Nucleus accumbens (tissue), 56 donors: ENCODE measurements at places on chromosomes 5 and 9.

DNA sequence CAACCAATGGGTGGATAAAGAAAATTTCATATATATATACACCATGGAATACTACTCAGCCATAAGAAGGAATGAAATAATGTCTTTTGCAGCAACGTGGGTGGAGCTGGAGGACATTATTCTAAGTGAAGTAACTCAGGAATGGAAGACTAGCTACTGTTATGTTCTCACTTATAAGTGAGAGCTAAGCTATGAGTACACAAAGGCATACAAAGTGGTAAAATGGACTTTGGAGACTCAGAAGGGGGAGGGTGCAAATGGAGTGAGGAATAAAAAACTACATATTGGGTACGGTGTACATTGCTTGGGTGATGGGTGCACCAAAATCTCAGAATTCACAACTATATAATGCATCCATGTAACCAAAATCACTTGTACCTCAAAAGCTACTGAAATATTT is 67.2 kb upstream of the RUSC2 start:
- DNase-seq = no peak

- no peak for DNase-seq
Observed at GRCh38 chr5:79014631-79015030, 29.5 kb upstream of the ARSB start.

DNA sequence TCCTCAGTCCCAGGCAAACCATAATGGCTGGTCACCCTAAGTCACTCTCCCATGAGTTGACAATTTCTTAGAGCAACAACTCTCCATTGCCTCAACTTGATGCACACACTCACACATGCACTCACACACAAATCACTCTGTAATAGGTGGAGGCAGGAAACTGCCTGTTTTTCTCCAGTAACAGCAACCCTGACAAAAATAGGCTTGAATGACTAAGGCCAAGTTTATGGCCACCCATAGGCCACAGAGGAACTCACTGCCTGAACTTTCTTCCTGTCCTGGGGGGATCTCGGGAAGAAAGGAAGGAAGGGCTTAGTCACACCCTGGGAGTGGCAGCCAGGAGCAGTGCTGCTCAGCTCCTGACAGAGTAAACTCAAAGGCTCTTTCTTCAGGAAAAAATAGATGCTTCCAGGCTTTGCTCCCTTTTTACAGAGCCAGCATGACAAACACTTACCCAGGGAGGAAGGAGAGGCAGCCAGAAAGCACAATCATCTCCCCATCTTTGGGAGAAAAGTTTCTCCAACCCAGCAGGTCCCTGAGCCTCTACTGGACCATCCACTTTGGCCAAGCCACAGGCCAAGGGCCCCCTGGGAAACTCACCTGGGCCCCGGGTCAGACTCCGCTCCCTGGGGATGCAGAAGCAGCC is 368 bp downstream of the SH3TC2 start:
- no peak for DNase-seq

GRCh38 chr9:78320875-78321496 is 24.1 kb downstream of the PSAT1 start:
- no peak for DNase-seq

DNA sequence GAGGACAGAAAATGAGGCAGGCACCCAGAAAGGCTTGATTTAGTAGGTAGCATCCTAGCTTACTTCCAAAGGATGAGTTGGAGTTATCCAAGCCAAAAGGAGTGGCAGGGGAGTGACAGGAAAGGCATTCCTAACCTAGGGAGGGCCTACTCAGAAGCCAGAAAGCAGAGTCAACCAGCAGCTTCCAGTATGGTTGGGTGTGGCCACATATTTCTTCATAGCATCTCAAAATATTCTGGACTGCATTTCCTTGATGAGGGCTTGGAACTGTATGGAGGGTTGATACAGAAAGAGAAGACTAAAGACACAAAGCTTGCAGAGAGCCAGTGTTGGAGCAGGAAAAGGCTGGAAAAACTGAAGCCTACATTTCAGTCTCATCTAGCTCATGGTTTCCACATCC is 656.8 kb upstream of the DMAC1 start:
- DNase-seq = no peak

DNA sequence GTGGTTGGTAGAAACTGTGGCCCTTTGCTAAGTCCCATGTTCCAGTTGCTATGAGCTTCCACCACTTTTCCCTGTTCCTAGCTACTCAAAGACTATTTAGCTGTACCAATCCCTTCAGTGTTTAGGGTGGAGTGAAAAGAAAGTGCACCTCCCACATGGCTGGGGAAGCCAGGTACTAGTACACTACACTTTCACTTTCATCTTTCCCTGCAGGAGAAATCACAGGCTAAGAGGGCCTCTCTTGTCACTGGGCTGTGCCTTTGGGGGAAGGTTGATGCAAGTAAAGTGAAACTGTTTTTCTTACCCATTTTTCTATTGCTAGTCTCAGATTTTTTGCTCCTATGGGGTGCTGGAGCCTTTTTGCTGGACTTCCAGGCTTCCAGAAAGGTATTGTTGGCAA is 33.5 kb upstream of the CKS2 start:
- no peak for DNase-seq

GRCh38 chr5:125014202-125014601 is 267.8 kb upstream of the ZNF608 start:
- no peak for DNase-seq

DNA sequence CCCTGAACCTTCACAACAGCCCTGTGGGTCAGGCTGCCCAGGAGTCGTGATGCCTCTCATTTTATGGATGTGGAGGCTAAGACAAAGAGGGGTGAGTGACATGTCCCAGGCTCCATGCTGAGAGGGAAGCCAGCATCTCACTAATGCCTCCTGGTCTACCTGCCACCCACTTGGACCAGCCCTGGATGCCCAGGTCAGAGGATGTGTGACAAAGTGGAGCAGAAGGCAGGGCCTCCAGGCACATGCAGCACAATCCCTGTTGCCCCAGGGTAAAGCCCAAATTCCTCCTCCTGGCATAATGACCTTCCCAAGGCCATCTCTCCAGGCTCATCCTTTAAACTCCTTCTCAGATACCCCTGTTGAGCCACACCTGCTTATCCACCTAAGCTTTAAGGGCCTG is 51.4 kb upstream of the XPA start:
- DNase-seq = no peak

GRCh38 chr5:65801352-65801783 is 79.4 kb downstream of the NLN start:
- no peak for DNase-seq

DNA sequence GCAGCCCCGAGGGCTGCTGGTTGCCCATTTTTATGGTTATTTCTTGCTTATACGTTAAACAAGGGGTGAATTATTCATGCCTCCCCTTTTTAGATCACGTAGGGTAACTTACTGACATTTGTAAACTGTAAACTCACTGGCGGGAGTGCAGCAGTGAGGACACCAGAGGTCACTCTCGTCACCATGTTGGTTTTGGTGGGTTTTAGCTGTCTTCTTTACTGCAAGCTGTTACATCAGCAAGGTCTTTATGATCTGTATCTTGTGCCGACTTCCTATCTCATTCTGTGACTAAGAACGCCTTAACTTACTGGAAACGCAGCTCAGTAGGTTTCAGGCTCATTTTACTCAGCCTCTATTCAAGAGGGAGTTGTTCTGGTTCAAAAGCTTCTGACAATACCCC is 155.0 kb upstream of the PRDM9 start:
- no peak for DNase-seq

DNA sequence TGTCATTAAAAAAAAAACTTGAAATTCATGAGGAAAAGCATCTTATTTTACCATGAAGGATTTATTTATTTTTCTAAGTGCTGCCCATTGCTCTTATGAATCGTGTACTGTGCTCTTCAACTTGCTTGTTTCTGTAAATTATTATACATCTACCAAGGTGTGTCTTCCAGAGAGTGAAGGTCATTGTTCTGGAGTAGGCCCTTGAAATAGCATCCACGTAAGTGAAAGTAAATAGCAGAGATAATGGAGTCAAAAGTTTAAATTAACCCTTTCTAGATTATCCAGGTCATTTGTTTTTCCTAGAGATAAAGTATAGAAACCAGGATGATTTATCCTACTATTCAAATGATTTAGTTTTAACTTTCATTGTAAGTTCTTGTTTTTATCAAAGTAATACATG is 473.1 kb downstream of the DIRAS2 start:
- DNase-seq = no peak

GRCh38 chr5:58255386-58255785 is 204.5 kb downstream of the PLK2 start:
- DNase-seq = no peak

- DNase-seq = no peak
Observed at GRCh38 chr9:18596920-18597319, 123.0 kb downstream of the ADAMTSL1 start.

DNA sequence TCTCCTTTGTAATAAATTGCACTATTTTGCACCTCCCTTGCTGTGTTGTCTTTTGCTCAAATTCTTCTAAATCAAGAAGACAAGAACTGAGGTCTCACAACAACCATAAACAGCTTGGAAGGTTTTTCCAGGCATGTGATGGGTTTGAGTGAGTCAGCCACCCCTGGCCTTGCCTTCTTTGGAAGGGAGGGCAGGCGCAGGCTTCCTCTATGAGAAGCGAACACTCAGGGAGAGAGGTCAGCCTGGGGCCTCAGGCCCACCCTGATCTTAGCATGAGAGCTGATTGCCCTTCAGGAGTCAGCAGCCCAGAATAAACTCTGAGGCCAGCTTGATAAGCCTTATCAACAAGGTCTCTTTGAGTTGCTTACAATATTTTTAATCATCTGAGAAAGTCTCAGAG is 31.6 kb downstream of the S1PR3 start:
- no peak for DNase-seq

GRCh38 chr5:106680330-106680729 is 990.4 kb downstream of the EFNA5 start:
- no peak for DNase-seq

GRCh38 chr9:89996773-89997172 is 392.0 kb downstream of the GADD45G start:
- no peak for DNase-seq

GRCh38 chr5:133244242-133244641 is 192.4 kb downstream of the HSPA4 start:
- no peak for DNase-seq

DNA sequence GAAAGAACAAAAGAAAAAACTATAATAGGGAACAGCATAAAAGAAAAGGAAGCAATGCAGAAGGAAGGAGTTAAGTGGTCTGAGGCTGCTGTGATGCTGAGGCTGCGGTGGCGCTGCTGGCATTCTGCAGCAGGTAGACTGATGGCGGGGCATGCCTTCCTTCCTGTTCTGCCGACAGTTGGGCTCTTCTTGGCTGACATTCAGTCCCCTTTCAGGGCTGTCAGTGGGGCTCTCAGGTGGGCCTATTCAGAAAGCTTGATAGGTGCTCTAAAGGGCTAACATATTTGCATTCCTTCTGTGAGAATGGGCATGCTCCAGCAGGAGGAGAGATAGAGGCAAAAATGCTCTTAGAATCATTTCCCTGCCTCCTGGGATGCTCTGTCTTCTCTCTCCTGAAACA is 5.1 kb upstream of the CLINT1 start:
- DNase-seq = no peak

- no peak for DNase-seq
Observed at GRCh38 chr5:39360471-39361111, 3.7 kb downstream of the C9 start.

DNA sequence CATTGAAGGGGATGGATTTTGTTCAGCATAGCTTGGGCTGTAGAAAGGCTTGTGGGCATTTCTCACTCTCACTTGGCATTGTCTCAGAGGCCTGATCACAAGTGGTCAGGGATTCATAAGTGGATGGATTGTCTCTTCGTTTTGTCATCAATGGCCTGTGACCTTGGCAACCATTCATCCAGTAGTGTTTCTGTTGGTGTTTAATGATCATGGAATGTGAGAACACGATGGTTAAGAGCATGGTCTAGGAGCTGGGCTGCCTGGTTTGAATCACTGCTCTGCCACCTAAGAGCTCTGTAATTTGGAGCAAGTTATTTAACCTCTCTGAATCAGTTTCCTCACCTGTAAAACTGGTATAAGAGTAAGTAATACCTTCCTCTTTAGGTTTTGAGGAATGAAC is 430.1 kb upstream of the MEF2C start:
- no peak for DNase-seq

DNA sequence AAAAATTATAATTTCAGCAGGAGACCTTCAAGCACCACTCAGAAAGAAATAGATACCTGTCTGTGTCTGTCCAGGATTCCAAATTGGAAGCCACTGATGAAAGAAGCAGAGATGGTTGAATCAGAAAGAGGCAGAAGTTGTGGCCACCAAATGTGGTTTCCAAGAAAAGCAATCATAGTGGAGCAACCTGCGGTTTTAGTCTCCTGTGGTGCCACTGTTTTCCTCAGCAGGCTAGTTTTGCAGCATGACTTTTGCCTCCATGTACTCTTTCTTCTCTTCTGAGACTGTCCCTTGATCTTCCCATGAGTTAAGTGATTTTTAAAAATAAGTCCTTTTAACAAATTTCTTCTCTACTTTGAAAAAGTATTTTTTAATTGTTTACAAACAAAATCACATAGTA is 535.8 kb downstream of the CYLC2 start:
- no peak for DNase-seq

GRCh38 chr9:115673599-115673998 is 480.0 kb upstream of the PAPPA start:
- DNase-seq = no peak

DNA sequence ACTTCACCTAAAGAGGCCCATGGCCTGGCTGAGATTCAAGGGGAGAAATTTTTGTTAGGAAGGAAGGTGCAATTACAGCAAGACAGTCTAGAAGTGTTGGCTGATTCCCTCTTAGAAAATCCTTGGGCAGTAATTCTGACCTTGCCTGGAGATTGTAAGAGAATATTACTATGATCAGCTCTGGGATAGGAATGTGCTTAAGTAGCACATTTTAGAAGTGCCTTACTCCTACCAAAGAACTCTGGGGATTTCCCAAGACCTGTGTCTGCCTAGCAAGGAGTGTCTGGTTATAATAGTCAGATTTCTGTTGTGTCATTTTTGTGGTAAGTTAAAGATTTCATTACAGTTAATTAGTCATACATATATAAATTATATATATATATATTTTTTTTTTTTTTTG is 52.3 kb downstream of the NLN start:
- no peak for DNase-seq

DNA sequence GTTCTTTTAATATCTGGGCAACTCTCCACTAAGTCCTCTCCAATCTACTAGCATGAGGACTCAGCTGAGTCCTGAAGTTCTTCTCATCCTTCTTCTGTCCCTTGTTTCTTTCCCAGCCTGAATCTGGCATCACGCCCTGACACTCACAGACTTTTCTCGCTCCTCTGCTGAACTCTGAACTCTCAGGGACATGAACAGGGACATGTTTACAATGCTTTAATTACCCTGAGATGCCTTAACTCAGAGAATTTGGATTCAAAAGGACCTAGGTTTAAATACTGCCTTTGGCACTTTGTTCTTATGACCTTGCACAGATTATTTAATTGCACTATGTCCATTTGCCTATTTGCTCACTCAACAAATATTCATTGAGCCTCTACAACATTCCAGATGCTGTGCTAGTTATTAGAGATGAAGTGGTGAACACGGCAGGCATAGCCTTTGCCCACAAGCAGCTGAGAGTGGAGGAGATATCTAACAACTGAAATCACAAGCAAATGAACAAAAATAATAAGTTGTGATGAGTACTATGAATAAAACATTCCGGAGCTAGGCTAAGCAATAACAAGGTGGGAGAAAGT is 106.0 kb downstream of the ADRB2 start:
- no peak for DNase-seq

- no peak for DNase-seq
Observed at GRCh38 chr9:114953959-114954358, 23.6 kb upstream of the TNFSF8 start.
